ENCODE measurements at places on chromosomes 2 and 18.

- no peak for DNase-seq
Measured at GRCh38 chr18:3607309-3608098, 157.5 kb downstream of the TGIF1 start.

DNA sequence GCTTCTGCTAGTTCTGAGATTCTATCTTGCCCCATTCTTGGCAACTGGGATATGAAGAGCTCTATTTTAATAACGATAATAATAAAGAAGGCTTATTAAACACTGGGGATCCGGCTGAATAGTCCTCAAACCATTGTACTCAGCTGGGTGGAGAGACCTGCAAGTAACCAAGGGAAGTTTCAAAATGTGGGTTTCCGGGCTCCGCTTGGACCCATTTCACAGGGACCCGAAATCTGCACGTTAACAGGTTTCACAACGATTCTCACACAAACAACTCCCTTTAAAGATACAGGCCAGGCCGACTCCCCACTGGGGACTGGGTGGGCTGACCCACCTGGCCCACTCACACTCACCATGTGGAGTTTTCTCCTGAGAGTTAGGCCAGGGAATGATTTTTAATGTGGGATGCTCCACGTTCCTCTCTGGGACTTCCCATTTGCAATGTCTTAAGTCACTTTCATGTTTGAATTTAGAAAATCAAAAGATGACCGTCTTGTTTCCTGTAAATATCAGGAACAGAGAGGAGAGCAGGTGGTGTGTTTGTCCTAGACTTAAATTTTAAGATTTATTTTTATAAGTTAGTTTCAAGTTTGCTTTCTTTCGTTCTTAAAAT, 96.3 kb downstream of the SH3RF3 start:
- no peak for DNase-seq

GRCh38 chr2:21854938-21855337, 731.2 kb downstream of the TDRD15 start:
- no peak for DNase-seq

DNA sequence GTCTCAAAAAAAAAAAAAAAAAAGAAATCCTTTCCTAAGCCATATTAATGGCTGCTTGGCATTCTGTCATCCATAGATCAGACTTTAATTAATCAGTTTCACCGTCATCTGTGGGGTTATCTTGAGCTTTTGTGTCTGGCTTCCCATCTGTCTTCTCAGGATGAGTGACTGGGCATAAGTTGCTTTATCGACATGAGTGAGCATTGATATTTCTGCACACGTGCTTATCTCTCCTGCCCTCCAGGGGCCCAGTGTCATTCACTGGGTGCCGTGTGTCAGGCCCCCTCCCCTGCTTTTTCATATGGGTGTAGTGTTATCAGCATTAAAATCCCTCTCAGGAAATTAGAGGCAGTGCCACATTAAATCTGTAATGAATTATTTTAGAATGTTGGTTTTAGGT, 65.6 kb downstream of the SH3BP4 start:
- no peak for DNase-seq

DNA sequence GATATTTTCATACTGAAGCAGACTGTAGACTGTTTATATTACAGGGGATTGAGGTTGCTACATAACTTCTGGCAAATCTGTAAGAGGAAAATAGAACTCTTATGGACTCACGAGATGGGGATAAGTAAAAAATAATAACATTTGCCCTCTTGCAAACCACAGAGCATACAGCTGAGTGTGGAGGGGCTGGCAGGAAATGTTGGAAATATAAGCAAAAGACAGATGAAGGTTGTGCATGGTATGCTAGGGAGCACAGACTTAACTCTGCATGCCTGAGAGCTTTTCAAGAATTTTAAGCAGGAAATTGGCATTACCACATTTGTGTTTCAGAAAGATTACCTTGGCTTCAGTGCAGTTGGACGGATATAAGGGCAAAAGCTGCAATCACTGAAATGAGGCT, 411.1 kb downstream of the RAD51AP2 start:
- DNase-seq: no peak

GRCh38 chr18:12606592-12607315, 51.2 kb downstream of the SPIRE1 start:
- DNase-seq: no peak

DNA sequence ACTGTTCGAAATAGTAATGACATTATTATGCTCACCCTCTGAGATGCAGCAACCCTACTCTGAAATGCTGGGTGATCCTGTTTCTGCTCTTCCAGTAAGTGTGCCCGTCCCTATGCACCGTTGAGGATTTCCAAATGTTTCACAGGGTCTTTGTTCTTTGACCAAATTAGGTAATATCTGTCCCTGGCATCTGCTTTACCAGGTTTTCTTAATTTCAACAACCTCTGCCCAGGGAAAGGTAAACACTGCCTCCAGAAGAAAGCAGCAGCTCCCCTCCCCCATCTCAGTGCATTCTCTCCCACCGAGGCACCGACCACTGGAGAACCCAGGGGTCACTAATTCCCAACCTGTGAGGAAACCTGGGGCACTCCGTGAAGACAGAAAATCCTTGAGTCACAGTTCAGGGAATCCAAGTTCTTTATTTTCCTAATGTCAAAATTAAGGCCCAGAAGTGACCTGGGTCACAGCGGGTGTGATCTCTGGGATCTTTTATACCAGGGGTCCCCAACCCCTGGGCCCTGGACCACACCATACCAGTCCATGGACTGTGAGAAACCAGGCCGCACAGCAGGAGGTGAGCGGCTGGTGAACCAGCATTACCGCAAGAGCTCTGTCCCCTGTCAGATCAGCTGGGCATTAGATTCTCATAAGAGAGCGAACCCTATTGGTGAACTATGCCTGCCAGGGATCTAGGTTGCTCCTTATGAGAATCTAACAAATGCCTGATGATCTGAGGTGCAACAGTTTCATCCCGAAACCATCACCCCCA, 1.2 kb upstream of the GRB14 start:
- DNase-seq: no peak

GRCh38 chr2:238029853-238030252, 30.9 kb upstream of the SCLY start:
- DNase-seq: no peak

DNA sequence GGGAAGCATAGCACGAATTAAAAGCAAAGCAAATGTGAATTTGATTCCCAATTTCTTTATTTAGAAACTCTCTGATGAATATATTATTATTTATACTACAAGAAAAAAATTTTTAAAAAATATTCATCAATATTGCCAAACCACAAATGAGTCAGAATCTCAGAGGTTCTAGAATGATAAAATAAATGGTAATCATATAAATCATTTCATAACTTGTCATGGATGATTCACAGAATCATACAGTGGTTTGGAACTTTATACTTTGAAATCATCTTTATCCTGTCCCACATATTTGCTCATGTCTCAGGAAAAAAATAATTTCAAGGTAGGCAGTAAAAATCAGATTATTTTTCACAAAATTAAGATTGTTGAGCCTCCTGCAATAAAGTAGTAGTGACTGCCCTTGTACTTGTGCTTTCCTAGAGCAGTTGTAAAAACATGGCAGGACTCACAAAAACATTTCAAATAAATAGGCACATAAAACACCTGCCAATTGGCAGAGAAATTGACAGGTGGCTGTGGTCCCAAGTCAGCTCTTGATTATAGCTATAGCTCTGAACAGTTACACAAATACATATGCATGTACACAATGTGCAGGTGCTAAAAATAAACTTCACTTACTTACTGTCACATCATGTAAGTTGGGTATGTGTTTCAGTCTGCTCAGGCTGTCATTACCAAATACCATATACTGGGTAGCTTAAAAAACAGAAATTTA, 273.9 kb upstream of the SESTD1 start:
- DNase-seq: no peak

GRCh38 chr2:212694398-212694797, 155.8 kb upstream of the ERBB4 start:
- DNase-seq: no peak

GRCh38 chr2:54504866-54505265, 48.7 kb downstream of the SPTBN1 start:
- DNase-seq: no peak

GRCh38 chr2:73952499-73953446, 26.1 kb downstream of the DGUOK start:
- no peak for DNase-seq

GRCh38 chr2:189177251-189177840, 2.2 kb downstream of the COL5A2 start:
- DNase-seq: no peak

GRCh38 chr2:20371323-20372025, 20.8 kb upstream of the PUM2 start:
- DNase-seq: no peak

DNA sequence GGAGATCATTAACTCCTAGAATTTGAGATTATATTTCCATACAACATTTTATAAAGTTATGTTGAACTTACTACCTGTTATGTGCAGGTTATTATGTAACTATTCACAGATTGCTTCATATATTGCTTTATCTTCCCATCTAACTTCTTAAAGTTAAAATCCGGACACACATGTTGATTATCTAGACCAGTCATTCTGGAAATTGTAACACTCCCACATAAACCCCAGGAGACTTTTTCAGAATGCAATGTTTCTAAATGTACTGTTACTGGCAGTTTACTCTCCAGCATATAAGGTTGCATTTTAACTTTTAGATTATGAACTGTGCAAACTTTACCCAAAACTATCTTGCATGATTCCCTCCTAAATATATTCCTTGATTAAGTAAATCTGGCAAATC, 70.5 kb upstream of the FAM117B start:
- DNase-seq: no peak

DNA sequence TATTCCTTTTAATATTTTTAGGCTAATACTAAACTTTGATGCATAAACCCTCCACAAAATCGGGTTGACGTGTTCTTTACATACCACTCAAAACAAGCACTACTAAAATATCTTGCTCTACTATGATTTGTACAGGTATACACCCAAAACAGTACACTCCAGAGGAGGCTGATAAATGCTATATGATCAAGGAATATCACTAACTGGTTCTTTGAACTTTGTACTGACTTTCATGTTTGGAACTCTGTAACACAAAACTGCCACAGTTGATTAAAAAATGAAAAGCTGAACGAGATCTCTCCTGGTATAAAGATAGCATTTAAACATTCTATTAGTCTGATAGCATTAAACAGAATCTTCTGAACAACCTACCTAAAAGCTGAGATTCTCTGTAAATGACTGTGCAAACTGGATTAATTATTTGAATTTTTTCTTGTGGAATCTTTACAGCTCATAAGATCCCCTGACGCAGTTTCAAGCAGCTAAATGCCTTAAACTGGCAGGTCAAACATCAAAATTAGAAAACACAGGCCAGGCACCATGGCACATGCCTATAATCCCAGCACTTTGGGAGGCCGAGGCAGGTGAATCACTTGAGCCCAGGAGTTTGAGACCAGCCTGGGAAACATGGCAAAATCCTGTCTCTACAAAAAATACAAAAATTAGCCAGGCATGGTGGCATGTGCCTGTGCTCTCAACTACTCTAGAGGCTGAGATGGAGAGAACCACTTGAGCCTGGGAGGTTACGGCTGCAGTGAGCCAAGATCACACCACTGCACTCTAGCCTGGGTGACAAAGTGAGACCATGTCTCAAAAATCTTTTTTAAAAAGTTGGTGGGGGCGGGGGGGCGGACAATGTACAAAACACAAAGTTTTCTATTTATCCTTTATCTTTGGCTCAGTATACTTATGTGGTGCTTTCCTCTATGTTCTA, 150.6 kb downstream of the EXOC6B start:
- DNase-seq: no peak

DNA sequence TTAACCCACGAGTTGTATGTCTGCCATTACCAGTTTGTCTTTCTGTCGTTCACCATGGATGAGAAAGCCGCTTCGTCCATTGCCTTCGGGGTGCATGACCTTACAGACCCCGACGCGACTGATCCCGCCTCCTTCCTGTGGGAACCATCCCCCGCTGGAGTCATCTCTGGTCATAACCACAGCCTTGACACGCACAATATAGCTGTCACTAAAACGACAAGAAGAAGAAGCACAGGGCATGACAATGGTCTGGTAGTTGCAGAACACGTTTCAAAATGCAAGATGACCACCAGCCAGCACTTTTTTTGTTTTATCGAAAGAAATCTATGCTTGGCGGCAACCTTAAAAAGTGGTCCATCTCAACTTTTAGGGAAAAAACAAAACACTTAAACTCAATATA, 87.7 kb downstream of the SPRED2 start:
- DNase-seq: no peak

DNA sequence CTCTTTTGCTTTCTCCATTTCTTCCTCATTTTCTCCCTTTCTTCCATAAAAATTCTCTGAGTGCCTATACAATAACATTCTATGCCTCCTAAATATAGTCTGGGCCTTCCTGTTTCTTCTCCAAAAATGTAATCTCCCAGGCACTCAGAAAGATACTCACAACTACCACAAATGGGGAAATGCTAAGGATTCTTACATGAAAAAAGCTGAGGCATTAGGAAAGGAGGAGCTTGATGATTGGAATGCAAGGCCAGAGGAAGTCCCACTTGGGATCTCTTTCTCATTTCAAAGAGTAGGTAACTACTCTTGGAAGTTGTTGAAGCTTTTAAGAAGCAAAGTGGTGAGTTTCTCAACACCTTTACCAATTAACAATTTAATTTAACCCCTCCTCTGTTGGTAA, 3.4 kb downstream of the VSNL1 start:
- DNase-seq: no peak

- peak; percentile 36 for DNase-seq
Measured at GRCh38 chr18:47928466-47928865, 2.0 kb downstream of the SMAD2 start.

DNA sequence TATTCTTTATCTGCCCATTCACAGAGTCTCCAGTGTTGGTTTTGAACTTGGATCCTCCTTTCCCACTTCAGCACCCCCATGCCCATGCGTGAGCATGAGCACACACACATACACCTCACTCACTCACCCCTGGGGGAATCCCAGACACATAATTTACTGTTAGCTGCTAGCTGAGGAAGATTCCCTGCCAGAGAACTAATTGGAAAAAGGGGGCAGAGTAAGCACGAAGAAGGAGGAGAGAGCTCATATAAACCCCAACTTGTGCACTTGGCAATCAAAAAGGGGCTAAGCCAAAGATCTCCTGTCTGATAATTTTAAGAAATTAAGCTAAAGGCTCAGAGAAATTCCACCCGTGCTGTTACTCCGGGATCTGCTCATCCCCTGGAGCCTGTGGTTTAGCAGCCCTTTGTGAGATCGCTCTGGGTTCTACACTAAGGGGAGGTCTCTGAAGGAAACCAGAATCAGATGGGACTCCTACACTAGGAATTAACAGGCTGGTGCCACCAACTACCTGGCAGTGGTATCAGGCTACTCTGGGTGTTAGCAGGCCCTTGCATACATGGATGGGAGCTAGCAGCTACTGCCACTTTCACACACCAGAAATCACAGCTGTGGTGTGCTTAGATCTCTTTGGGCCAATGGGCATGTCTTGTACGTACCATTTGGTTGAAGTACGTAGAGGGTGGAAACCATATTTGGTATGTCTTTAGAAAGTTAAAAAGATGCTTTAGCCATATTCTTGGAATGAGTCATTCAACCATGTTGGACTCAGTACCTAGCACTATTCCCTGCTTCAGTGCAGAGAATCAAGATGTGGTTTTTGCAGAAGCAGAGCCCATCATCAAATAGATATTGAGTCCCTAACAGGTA, 95.6 kb upstream of the SLC14A2 start:
- no peak for DNase-seq

- no peak for DNase-seq
Measured at GRCh38 chr18:73948497-73948896, 199.1 kb downstream of the FBXO15 start.

GRCh38 chr18:57430079-57431001, 4.8 kb upstream of the ONECUT2 start:
- no peak for DNase-seq

- no peak for DNase-seq
Measured at GRCh38 chr2:145038041-145038525, 518.2 kb upstream of the ZEB2 start.

GRCh38 chr2:178859730-178860129, 52.5 kb upstream of the TTN start:
- DNase-seq: no peak

Data from CD4-positive, alpha-beta T cell treated with Interleukin-12 subunit alpha and Interleukin-12 subunit beta, for 1 hour (primary cell).